Activated T-cell treated with anti-CD3 and anti-CD28 coated beads for 48 hours (primary cell): ENCODE measurements at places on chromosomes 7 and 10.

- no peak for DNase-seq
Measured at GRCh38 chr7:130263130-130263529, 3.5 kb upstream of the CPA2 start.

GRCh38 chr7:111098011-111098925, 7.3 kb downstream of the LRRN3 start:
- DNase-seq = peak; percentile 25

- DNase-seq = peak; percentile 23
Measured at GRCh38 chr7:2645274-2645868, 13.6 kb downstream of the TTYH3 start.

GRCh38 chr10:1488970-1489548, 248.3 kb downstream of the ADARB2 start:
- no peak for DNase-seq

DNA sequence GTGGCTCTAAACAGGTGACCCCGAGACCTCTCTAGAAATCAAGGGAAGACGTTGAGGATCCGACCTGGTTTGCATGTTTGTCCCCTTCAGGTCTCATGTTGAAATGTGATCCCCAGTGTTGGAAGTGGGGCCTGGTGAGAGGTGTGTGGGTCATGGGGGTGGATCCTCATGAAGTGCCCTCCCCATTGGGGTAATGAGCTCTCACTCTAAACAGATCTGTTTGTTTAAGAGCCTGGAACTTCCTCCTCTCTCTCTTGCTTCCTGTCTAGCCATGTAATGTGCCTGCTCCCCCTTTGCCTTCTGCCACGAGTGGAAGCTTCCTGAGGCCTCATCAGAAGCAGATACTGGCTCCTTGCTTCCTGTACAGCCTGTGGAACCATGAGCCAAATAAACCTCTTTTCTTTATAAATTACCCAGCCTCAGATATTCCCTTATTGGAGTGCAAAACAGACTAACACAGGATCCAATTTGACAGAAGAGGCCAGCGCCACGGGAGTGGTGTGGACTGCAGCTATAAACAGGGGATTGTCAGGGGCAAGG, 10.8 kb upstream of the POLM start:
- DNase-seq = no peak

DNA sequence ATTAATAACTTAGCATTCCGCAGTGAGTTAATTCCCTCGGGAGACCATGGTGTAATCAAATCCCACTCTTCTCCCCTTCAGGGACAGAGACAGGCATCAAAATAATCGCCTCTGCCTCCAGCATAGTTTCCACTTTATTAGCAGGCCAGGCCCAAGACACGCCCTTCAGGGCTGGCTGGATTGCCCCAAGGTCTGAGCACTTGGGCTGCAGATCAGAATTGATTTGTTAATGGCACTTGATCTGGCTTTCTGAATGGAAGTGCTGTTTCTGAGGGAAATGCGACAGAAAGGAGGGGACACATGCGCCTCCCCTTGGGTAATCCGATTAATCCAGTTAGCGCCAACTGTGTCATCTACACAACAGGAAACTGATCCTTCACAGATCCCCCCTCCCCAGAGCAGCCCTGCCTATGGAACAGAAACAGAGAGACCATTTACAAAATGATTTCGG, 15.6 kb downstream of the CHAT start:
- DNase-seq = no peak

DNA sequence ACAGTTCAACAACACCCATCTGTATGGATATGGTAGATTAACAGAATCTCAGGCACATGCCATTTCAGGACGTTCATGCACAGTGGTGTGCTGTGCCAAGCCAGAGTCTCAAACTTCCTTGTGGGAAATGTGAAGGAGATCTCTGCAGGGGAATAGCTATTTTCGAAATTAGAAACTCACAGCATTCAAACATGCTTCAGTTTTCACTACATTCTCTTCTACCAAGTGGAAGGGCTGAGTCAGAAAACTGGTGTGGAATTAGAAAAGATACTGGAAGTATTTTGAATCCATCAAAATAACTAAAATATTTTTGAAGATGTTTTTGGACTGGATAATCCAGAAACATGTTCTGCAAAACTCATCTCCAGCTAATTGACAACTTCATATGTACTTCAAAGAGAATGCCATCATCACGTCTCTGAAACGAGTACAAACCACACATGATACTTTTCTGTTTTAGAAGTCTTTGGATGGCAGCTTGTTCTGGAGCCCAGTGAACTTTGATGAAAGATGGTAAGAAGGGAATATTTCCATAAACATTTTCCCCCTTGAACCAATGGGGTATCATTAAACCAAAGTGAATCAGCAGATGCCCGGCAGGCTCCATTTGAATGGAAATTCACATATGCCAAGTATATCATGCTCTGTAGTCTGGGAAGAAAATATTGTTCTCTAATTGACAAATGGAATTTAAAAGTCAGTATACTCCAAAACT, 616.3 kb upstream of the IGFBP3 start:
- DNase-seq = no peak

- no peak for DNase-seq
Measured at GRCh38 chr7:43585562-43585961, 2.7 kb downstream of the STK17A start.

DNA sequence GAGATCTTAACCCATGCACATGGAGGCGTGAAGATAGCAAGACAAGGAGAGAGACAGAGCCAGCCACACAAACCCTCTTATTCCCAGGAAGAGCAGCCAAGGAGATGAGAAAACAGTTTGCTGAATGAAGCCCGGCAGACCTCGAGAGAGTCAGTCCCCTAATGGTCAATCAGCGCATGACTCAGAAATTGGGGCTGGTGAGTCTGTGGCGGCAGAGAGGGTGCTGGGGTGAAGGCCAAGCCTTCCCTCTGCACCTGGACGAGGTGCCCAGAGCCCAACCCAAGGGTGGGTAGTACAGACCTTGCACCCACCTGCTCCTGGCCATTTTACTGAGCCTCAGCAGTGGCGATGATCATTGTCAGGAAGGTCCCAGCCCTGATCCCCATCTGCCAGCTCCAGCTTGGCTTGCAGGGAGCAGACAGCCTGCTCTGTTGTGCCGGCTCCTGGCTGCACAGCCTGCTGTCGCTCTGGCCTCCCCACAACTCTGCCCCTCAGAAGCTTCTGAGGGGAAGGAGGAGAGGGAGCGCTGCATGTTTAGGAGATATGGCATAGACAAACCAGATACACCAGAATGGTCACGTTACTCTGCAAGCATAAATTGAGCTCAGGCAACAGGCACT, 256.6 kb downstream of the RPS24 start:
- no peak for DNase-seq

- DNase-seq = peak; percentile 66
Measured at GRCh38 chr7:117124591-117125220, 171.4 kb downstream of the ST7 start.

DNA sequence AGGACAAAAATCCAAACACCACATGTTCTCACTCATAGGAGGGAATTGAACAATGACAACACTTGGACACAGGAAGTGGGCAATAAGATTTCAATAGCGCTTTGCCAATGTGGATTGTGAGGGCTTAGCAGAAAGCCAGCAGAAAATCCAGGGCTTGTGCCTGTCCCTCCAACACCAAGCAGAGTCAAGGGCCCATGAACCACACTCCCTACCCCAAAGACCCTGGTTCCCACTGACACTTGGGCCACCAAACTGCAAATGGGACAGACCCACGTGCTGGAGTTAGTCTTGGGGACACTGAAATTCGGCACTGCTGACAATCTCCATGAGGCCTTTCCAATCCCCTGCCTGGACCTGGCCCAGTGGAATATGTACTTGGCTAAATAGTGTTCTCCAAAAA, 67.0 kb downstream of the GRID1 start:
- no peak for DNase-seq
